ENCODE measurements at places on chromosomes 4 and X.
A peak's percentile ranks its signal among the peaks of the same experiment; 100 is the strongest.

- no peak for DNase-seq
These were observed 149.6 kb downstream of the RAPGEF2 start for GRCh38 chr4:159252491-159252890.

DNA sequence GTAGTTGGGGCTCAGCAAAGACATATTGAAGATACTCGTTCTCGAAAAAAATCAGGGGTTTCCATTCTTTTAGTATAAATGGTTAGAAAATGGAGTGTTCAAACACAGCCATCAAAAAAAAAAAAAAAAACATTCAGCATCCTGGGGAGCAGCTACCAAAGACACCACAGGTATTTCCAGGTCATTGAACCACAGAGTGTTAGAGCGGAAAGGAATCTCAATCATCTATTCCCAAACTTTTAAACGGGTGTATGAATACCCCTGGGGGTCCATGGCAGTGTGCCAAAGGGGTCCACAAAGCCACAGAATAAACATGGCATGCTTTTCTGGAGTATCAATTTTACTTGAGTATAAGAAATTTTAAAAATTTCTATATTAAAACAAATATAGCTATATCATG lies 6.9 kb upstream of the FGF16 start:
- DNase-seq, result no peak

- DNase-seq, result no peak
These were observed 9.6 kb downstream of the MAMLD1 start for GRCh38 chrX:150372756-150373155.

- DNase-seq, result no peak
These were observed 92.4 kb upstream of the AP1S2 start for GRCh38 chrX:15946783-15947580.

DNA sequence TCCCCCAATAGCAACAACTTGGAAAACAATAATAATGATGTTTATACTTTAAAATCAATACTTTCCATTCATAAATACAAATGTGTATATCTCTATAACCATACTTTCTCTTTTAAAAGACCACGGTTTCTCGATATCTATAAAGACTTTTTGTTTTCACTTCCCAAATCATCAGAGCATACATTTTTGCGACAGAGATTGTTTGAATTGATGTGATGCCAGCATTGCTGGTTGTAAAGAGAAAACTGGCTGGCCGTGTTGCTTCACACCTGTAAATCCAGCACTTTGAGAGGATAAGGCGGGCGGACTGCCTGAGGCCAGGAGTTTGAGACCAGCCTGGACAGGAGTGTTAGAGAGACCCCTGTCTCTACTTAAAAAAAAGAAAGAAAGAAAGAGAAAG lies 77.6 kb upstream of the ZNF518B start:
- no peak for DNase-seq

DNA sequence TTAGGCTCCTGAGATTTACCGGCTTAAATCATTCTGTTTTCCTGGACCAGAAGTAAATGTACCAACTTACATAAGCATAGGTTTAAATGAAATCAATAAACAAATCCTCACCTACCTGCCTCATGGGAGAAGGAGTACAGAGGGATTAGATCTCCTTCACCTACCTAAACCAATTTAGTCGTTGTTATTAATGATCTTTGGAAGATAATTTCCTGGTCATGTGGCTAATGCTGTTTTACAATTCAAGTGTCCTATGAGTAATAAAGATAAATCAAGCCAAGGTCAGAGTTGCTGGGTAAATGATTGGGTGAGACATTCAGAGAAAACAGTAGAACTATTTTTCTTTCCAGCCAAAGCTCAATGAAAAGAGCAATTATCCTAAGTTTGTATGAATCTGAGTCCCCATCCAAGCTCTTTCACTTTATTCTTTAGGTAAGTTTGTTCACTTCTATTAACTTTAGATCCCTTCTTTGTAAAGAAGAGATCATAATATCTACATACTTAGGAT lies 423.0 kb upstream of the FAM241A start:
- DNase-seq, result no peak

GRCh38 chrX:40423299-40423698 lies 157.5 kb upstream of the ATP6AP2 start:
- no peak for DNase-seq

DNA sequence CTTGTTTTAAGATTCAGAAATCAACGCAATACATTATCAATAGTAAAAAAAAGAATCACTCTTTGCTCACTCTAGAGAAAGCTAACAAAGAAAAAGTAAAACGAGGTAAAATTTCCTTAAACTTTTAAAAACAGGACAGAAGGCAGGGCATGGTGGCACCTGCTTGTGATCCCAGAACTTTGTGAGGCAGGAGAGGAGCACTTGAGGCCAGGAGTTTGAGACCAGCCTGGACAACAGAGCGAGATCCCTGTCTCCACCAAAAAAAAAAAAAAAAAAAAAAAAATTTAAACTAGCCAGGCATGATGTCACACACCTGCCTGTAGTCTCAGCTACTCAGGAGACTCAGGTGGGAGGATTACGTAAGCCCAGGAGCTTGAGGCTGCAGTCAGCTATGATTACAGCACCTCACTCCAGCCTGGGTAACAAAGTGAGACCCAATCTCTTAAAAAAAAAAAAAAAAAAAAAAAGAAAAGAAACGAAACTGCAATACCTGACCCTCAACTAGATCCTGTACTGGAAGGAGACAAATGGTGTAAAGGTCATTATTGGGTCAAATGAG lies 3.5 kb downstream of the CCNI start:
- peak; percentile 27 for DNase-seq

GRCh38 chrX:105229146-105229545 lies 8.7 kb upstream of the TEX13A start:
- DNase-seq, result no peak

GRCh38 chr4:126661194-126661593 lies 971.6 kb upstream of the INTU start:
- DNase-seq, result no peak

DNA sequence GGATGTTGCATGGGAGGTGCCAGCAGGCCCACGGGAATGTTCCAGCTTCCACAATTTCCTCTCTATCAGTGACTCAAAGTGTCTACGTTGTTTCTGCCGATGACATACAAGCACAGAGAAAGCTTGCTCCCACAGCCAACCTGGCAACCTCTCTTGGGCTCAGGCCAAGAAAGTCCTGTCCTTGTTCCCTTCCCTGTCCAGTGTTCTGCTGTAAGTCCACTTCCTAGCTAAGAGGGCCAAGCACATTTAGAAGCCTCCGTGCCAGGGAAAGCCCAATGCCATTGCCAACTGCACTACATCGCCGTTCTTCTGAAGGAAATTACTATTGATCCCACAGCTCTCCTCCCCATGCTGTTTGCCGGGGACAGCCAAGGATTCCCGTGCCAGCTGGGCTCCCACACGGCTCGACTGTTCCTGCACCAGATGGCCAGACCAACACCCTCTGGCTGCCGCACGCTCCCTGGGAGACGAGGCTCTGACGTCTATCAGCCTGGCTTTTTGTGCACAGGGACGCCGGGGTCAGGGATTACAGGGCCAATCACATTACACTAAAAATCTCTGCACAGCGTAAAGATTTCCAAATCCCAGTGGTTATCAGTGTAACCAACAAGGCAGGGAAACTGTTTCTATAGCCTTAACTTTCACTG lies 284.0 kb downstream of the BCOR start:
- DNase-seq, result no peak

DNA sequence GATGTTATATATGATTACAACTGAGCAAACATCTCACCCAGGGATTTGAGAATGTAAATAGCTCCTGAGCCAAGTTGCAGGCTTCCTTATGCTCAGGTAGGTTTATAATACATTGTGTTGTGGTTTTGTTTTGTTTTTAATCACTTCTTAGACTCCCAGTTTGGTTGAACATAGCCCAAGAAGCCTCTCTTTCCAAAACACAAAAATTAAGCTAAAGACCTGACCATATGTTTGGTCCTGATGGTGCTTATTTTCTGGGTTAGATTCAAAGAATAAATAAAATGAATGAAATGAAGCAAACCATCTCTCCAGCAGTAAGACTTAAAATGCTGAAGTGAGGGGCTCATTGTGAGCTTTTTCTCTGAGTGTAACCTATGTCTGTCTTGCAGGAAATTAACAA lies 93.5 kb downstream of the GRXCR1 start:
- no peak for DNase-seq

DNA sequence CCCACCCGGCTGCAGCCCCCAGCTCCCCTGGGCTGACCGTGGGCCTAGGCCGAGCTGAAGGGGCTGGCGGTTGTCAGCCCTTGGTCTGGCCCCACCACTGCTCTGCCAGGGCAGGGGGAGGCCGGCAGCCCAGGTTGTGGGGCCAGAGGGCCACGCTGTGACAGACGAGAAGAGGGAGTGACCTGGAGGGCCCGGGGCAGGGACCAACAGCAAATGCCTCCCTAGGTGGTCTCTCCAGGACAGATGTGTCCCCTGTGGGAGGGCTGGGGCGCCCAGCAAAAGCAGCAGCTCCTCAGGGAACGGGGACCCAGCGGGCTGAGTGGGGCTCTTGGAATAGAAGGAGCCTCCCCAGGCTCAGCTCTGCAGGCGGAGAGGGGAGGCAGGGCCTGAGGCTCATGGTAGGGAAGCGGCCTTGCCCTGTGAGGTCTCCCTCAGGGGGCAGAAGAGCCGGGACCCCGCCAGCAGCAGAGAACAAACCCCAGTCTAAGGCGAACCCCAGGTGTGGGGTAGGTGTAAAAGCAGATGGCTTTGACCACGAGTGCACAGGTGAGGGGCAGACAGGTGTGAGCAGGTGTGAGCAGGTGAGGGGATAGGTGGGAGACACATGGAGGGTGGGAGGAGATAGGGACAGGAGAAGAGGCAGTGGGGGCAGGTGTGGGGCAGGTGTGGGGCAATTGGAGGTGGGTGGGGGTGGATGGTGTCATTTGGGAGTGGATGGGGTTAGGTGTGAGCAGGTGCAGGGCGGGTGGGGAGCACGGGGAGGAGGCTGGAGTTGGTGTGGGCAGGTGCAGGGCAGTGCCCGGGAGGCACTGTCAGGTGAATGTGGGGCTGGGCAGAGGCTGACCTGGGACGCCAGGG lies 34.1 kb upstream of the SPON2 start:
- no peak for DNase-seq

DNA sequence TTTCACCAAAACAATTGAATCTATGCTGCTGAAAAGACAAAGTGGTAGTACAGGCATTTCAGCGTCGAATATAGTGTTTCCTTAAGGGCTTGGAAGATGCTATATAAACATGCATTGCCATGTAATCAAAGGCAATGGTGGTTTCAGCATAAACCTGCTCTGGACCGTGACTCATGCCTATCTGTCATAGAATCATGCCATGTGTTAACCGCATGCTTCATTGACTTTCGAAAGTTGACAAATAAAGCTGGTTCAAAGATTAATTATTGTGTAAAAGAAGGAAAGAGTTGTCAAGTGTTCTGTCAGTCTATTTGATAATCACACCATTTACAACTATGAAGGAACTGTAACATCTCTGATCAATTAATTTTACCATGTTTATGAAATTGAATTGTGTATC lies 83.2 kb downstream of the FUNDC1 start:
- DNase-seq, result no peak

DNA sequence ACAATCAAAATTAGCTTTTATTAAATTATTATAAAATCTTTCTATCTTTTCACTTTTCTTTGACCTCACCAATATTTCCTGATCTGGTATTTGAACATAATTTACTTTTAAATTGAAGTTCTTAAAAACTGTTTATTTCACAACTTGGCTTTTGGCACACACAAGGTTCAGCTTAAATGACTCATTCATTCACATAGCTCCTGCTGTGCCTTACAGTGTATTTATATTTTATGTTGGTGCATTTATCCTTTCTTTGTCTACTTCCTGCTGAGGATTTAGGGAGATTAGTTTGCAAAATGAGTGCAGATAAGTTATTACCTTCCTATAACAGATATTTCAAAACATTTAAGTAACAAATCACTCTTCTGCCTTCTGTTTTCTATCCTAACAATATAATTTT lies 430.6 kb downstream of the DTHD1 start:
- DNase-seq, result no peak

DNA sequence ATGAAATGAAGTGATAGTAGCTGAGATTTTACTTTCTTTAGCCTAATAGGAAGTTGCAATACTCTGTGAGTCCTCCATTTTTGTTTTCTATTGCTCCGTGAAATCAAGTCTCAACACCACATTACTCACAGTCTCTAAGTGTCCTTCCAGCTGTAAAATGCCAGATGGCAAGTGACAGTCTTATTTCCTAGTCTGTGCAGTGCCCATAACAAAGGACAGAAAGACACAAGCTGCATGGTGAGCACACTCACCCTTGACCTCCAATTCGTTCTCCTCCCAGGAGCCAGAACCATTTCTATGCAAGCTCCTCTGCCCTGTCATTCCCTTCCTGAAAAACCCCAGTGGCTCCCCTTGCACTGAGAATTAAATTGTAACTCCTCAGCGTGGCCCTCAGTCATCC lies 101.6 kb downstream of the PARM1 start:
- DNase-seq, result no peak

DNA sequence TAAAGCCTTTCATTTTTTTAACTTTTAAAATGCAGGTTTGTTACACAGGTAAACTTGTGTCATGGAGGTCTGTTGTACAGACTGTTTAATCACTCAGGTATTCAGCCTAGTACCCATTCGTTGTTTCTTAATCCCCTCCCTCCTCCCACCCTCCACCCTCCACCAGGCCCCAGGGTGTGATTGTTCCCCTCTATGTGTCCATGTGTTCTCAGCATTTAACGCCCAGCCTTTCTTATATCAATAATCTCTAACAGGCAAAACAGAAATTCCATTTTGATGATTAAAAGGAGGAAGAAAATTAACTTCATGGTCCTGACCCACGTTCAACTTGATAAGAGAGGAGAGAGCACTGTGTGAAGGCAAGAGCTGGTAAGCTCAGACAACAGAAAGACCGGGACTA lies 75.1 kb downstream of the TSPAN5 start:
- DNase-seq, result no peak

DNA sequence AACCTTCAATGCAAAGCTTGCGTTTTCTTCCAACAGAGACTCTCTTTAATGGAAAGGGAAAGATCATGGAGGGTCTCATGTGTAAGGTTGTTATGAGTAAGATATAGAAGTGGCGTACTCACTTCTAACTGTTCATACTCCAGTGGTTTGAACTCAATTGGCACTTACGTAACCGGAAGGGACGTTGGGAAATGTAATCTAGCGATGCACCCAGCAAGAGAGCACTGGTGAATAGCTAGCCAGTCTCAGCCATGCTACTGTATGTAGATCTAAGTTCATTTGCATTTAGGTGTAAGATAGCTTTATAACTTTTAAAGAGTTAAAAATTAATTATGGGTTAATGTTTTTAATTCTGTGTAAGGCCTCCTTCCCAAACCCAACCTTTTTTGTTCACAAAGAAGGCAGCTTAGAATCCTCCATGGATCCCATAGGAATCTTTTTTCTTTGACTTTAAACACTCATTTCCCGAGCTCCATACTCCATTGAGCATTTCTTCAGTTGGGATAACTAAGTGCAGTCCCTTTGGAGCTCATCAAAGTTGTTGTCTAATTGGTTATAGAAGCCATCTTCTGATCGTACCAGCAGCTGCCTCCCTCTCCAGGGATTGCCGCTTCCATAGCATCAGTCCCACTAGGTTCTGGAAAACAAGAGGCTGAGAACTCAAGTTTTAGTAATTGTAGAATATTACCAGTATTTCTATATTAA lies 191.1 kb downstream of the RAPGEF2 start:
- no peak for DNase-seq

GRCh38 chr4:55442541-55442940 lies 46.8 kb downstream of the TMEM165 start:
- no peak for DNase-seq

GRCh38 chr4:140054861-140055260 lies 99.1 kb downstream of the MAML3 start:
- DNase-seq, result no peak

- DNase-seq, result no peak
These were observed 147.6 kb upstream of the MSX1 start for GRCh38 chr4:4711902-4712301.
